Daoy (cell line): ENCODE measurements at places on chromosomes 5 and 9. TPM values are rescaled to one million over a fixed set of nuclear protein-coding genes. Genes with fewer than 3 reads are reported as not detected.

Gene NOXA1
- total RNA-seq, result not detected in 2 replicates

Gene MSX2
- 11.1 and 13.4 TPM in 2 replicates for total RNA-seq

Gene UBAC1
- 63.1 and 66.3 TPM in 2 replicates for total RNA-seq

Gene PCDHB10
- total RNA-seq, result 0.40 and 0.71 TPM in 2 replicates

Gene DBH
- total RNA-seq, result not detected in 2 replicates

Gene GFM2
- 43.9 and 48.1 TPM in 2 replicates for total RNA-seq

Gene HSPB3
- total RNA-seq, result 1.3 TPM in 1 of 2 replicates, not detected in the other

Gene SHOC1
- not detected in 2 replicates for total RNA-seq

Gene SPATA31D1
- 0.03 and 0.06 TPM in 2 replicates for total RNA-seq
